ENCODE measurements at places on chromosomes 4 and X. TPM values are rescaled to one million over a fixed set of nuclear protein-coding genes. Genes with fewer than 3 reads are reported as not detected.

The USO1 gene
- total RNA-seq: 37.3 TPM

The STBD1 gene
- 0.57 TPM for total RNA-seq

The TMPRSS11B gene
- not detected for total RNA-seq

The GPM6B gene
- 0.68 TPM for total RNA-seq

The HMGB2 gene
- 222 TPM for total RNA-seq

The UGT2A3 gene
- total RNA-seq: not detected

The HTT-AS gene
- total RNA-seq: not detected

The RTL3 gene
- total RNA-seq: not detected

The PTTG2 gene
- not detected for total RNA-seq

The PRR32 gene
- total RNA-seq: not detected

The CT83 gene
- not detected for total RNA-seq

The SOX3 gene
- not detected for total RNA-seq
